ENCODE measurements at places on chromosomes 12 and 14. TPM values are rescaled to one million over a fixed set of nuclear protein-coding genes. Genes with fewer than 3 reads are reported as not detected.
A peak's percentile ranks its signal among the peaks of the same experiment; 100 is the strongest.

Gene AREL1
- total RNA-seq = 13.9 TPM

Gene TCP11L2
- 17.1 TPM for total RNA-seq

Gene PUS7L
- 15.5 TPM for total RNA-seq

Gene RNASE2
- 0.13 TPM for total RNA-seq

Gene CEBPE
- 0.13 TPM for total RNA-seq

Gene OR11H12
- total RNA-seq = not detected

Gene ADCY6
- 25.6 TPM for total RNA-seq

Gene MDGA2
- 0.35 TPM for total RNA-seq

- no peaks in the 10 kb centered on the region for H3K27me3 ChIP-seq
- peak; percentile 62 for DNase-seq
- no peaks in the 10 kb centered on the region for H3K36me3 ChIP-seq
- no peak overlapping the region for H3K4me3 ChIP-seq
- no peaks in the 10 kb centered on the region for H3K4me1 ChIP-seq
Measured at GRCh38 chr12:58750484-58750883, 169.8 kb downstream of the LRIG3 start.

- H3K4me1 ChIP-seq = peaks cover 75% of the 10 kb centered on the region
- peak; percentile 82 for DNase-seq
- H3K27me3 ChIP-seq = peaks cover 2% of the 10 kb centered on the region
- peak overlapping the region; percentile 63 for H3K27ac ChIP-seq
Measured at GRCh38 chr12:51921017-51921725, 13.9 kb downstream of the ACVRL1 start.

DNA sequence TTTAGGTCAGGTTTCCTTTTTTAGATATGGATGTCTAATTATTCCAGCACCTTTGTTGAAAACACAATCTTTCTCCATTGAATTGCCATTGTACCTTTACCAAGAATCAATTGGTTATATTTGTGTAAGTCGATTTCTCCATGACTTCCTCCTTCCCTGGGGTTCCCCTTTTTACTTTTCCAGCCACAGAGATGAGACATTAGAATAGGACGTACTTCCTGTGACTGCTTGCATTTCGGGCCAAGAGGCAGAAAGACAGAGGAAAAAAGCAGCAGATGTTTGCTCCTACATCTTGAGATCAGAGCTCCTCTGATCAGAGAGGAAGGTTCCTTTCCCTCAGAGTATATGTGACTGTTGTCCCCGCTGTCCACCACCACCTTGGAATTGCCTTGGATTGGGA lies 453.7 kb upstream of the RGS6 start:
- H3K27ac ChIP-seq = peak overlapping the region; percentile 37
- no peaks in the 10 kb centered on the region for H3K27me3 ChIP-seq
- H3K4me1 ChIP-seq = peaks cover 4% of the 10 kb centered on the region
- peak; percentile 84 for DNase-seq
- H3K36me3 ChIP-seq = no peaks in the 10 kb centered on the region

GRCh38 chr14:100587763-100588411 lies 670 bp upstream of the BEGAIN start:
- no peaks in the 10 kb centered on the region for H3K36me3 ChIP-seq
- H3K27me3 ChIP-seq = peaks cover 42% of the 10 kb centered on the region
- peak; percentile 41 for DNase-seq
- H3K4me3 ChIP-seq = no peak overlapping the region
- peaks cover 28% of the 10 kb centered on the region for H3K4me1 ChIP-seq

- DNase-seq = no peak
- no peak overlapping the region for H3K27ac ChIP-seq
- H3K4me1 ChIP-seq = no peaks in the 10 kb centered on the region
- H3K4me3 ChIP-seq = no peak overlapping the region
Measured at GRCh38 chr14:36238666-36239363, 62.3 kb upstream of the PTCSC3 start.

- H3K27me3 ChIP-seq = no peaks in the 10 kb centered on the region
- H3K36me3 ChIP-seq = peaks cover 53% of the 10 kb centered on the region
- no peak for DNase-seq
- no peak overlapping the region for H3K27ac ChIP-seq
- H3K4me3 ChIP-seq = no peak overlapping the region
Measured at GRCh38 chr12:124434951-124435805, 132.2 kb downstream of the NCOR2 start.

GRCh38 chr14:100443603-100444002 lies 120.5 kb downstream of the SLC25A47 start:
- H3K4me1 ChIP-seq = peaks cover 32% of the 10 kb centered on the region
- H3K27ac ChIP-seq = no peak overlapping the region
- no peak overlapping the region for H3K4me3 ChIP-seq
- DNase-seq = no peak
- no peaks in the 10 kb centered on the region for H3K36me3 ChIP-seq

DNA sequence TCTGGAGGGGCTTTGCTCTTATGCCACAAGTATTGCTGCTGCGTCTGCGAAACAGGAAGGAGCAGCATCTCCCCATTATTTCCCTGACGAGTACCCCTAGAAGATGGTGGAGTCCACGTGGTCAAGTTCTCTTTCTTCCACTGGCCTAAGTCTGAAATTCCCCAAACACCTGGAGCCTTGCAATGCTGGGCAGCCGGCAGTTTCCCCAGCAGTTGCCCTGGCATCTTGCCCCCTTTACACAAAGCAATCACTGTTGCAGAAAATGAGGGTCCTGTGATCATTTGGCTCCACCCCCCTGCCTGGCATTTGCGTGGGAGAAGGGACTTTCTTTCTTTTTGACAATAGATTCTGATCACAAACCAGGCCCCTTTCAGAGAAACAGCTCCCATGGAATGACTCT lies 56.9 kb downstream of the FOS start:
- DNase-seq = peak; percentile 71
- peak overlapping the region; percentile 47 for H3K27ac ChIP-seq
- H3K4me1 ChIP-seq = peaks cover 30% of the 10 kb centered on the region
- no peak overlapping the region for H3K4me3 ChIP-seq
- H3K27me3 ChIP-seq = no peaks in the 10 kb centered on the region

- peak; percentile 65 for DNase-seq
- peaks cover 3% of the 10 kb centered on the region for H3K27me3 ChIP-seq
- no peak within 1 kb of the TSS for H3K4me3 ChIP-seq
Measured at GRCh38 chr12:51887476-51888315, at the start of gene ANKRD33. ANKRD33 (plus strand) TSS chr12:51888103; CDS start chr12:51888187, 84 bp downstream.

DNA sequence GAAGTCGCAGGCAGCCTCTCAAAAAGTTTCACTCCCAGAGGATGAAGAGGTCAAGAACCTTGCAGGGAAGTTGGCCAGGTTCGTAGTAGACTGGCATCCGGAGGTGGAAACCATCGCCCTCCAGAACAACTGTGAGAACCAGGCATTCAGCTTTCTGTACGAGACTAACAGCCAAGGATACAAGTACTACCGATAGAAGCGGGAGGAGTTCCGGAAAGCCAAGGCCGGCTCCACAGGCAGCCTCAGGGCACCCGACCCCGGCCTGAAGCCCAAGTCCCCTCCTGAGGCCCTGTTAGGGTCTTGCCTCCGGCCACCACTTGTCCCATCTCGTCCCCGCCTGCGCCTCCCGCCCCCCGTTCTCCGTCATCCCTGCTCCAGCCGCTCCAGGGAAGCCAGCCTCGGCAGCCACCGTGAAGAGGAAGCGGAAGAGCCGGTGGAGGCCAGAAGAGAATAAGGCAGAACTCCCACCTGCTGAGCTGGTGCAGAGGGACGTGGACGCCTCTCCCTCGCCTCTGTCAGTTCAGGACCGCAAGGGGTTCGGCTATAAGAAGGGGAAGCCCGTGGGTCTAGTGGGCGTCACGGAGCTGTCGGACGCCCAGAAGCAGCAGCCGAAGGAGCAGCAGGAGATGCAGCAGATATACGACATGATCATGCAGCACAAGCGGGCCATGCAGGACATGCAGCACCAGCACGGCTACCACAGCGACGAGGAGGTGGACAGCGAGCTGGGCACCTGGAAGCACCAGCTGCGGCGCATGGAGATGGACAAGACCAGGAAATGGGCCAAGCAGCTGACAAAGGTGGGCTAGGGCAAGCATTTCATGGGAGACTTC lies 366.8 kb upstream of the ATXN7L3B start:
- H3K27me3 ChIP-seq = no peaks in the 10 kb centered on the region
- DNase-seq = no peak
- no peaks in the 10 kb centered on the region for H3K4me1 ChIP-seq

GRCh38 chr12:89834676-89835075 lies 126.0 kb upstream of the ATP2B1 start:
- no peaks in the 10 kb centered on the region for H3K27me3 ChIP-seq
- peak; percentile 39 for DNase-seq
- H3K4me1 ChIP-seq = peaks cover 2% of the 10 kb centered on the region
- no peak overlapping the region for H3K27ac ChIP-seq
- H3K36me3 ChIP-seq = no peaks in the 10 kb centered on the region

GRCh38 chr12:96698521-96698920 lies 208.5 kb upstream of the NEDD1 start:
- DNase-seq = peak; percentile 11
- no peak overlapping the region for H3K27ac ChIP-seq
- H3K36me3 ChIP-seq = no peaks in the 10 kb centered on the region
- H3K27me3 ChIP-seq = no peaks in the 10 kb centered on the region

DNA sequence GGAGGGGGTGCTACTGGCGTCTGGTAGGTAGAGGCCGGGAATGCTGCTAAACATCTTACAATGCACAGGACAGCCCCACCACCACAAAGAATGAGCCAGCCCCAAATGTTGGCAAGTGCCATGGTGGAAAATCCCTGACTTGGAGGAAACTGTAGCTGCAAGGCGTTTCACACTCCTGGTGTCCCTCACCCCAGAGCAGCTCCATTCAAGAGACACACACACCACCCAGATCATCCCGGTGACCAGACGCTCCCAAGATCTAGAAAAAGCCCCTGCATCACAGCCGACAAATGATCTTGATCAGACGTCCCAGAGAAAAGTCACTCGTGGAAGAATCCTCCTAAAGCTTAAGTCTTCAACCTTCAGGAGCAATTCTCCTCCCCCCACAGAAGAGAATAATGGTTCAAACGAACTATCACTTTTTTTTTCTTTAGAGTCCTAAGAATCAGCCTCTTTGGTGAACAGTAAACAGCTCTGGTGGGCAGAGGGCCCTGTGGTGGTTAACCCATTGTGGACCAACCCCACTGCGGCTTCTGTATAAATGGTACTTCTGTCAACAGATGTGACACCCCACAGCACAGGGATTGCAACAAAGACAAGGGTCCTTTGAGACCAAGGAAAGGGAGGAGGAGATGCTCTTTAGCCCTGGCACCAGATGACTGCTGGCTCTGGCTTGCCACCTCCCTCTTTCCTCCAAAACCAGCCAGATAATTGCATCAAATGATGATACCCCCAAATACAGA lies 2.7 kb downstream of the GLTP start:
- H3K4me1 ChIP-seq = peaks cover 21% of the 10 kb centered on the region
- peaks cover 4% of the 10 kb centered on the region for H3K36me3 ChIP-seq
- H3K4me3 ChIP-seq = no peak overlapping the region
- H3K27me3 ChIP-seq = no peaks in the 10 kb centered on the region

GRCh38 chr12:11014234-11014633 lies 8.2 kb downstream of the TAS2R19 start:
- H3K36me3 ChIP-seq = peaks cover 8% of the 10 kb centered on the region
- DNase-seq = no peak
- no peaks in the 10 kb centered on the region for H3K27me3 ChIP-seq
- H3K4me3 ChIP-seq = no peak overlapping the region

- H3K4me1 ChIP-seq = peaks cover 15% of the 10 kb centered on the region
- peak overlapping the region; percentile 66 for H3K4me3 ChIP-seq
- peak overlapping the region; percentile 89 for H3K27ac ChIP-seq
- peak; percentile 79 for DNase-seq
Measured at GRCh38 chr12:118061873-118062843, 1.2 kb upstream of the WSB2 start.

- peak overlapping the region; percentile 85 for H3K27ac ChIP-seq
- H3K36me3 ChIP-seq = no peaks in the 10 kb centered on the region
- no peak overlapping the region for H3K4me3 ChIP-seq
- no peaks in the 10 kb centered on the region for H3K27me3 ChIP-seq
- DNase-seq = no peak
- peaks cover 31% of the 10 kb centered on the region for H3K4me1 ChIP-seq
Measured at GRCh38 chr14:75411214-75411540, 16.6 kb upstream of the JDP2 start.

DNA sequence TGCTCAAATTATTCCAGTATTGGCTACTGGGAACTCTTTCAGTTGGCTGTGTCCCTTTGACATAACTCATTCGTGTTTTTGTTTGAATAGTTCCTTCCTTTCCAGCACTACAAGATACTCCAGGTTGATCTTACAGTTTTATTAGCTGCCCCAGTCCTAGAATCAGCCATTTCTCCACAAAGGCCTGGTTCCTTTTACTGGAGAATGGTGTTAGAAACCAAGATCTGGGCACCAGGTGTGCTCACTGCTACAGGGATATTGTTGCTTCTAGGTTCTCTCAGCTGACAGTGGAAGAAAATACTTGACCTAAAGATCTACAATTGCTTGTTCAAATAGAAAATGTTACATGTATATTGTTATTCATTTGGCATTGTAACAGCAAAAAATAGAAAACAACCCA lies 21.9 kb downstream of the CDK17 start:
- no peak overlapping the region for H3K27ac ChIP-seq
- no peaks in the 10 kb centered on the region for H3K36me3 ChIP-seq
- no peak for DNase-seq
- H3K4me3 ChIP-seq = no peak overlapping the region
- no peaks in the 10 kb centered on the region for H3K27me3 ChIP-seq

All from muscle of leg (tissue), 16 donors.